ENCODE measurements at places on chromosomes 5 and 9.

DNA sequence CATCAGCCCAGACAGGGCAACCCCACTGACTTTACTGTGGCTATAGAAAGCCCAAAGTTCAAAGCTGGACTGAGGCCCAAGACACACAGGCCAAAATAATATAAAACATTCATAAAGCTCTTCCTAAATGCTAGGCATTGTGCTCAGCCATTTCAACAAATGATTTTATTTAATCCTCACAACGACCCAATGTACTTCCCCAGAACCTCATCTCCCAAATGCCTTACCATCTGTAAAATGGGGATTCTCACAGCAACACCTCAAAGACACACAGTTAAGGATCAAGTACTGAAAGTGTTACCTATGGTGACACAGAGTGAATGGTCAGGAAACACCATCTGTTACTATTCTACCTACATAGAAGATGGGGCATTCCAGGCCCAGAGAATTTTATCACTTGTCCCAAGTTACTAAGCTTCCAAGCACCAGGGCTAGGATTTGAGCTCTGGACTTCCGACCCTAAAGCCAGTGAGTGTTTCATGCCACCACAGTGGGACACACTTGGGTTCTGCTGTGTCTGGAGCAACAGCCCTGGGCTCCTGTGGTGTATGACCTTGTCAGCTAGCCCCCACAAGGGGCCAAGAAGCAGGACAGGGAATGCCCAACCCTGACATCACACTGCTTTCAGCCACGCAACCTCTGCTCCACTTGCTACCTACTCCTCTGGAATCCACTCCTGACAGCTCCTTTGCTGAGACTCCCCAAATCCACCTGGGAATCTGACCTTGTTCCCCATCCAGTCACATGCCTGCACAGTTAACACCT lies 15.1 kb downstream of the SHB start:
- DNase-seq = no peak

DNA sequence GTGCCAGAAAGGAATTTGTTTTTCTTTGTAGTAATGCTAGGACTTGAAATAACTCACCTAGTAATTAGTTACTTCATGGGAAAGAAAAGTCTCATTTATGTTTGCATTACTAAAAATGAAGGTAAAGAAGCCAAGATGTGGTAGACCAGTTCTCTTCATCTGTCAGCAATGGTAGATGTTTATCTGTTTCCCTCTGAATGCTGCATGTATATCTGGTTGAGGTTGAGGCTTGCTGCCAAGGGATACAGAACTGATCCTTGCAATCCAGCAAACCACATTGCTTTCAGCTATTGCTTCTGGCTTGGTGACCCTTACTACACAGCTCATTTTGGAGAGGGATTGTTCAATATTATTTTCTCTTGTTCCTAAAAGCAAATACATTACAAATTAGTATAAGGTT lies 73.6 kb downstream of the ZNF474 start:
- DNase-seq = no peak

- DNase-seq = no peak
These were observed 21.0 kb upstream of the FAM151B start for GRCh38 chr5:80466669-80467485.

GRCh38 chr5:45687701-45688100 lies 8.5 kb downstream of the HCN1 start:
- no peak for DNase-seq

DNA sequence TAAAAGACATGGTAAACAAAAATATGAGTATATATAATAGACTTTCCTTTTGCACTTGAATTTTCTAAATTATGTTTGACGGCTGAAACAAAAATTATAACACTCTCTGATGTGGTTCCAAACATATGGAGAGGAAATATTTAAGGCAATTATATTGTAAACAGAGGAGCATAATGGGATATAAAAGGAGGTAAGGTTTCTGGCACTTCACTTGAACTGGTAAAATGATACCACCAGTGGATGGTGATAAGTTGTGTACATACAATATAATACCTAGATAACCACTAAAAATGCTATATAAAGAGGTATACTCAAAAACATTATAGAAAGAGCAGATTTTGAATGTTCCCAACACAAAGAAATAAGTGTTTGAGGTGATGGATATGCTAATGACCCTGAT lies 192.9 kb upstream of the RAD23B start:
- DNase-seq = no peak
